ENCODE measurements at places on chromosomes 13 and 19.
A peak's percentile ranks its signal among the peaks of the same experiment; 100 is the strongest.

DNA sequence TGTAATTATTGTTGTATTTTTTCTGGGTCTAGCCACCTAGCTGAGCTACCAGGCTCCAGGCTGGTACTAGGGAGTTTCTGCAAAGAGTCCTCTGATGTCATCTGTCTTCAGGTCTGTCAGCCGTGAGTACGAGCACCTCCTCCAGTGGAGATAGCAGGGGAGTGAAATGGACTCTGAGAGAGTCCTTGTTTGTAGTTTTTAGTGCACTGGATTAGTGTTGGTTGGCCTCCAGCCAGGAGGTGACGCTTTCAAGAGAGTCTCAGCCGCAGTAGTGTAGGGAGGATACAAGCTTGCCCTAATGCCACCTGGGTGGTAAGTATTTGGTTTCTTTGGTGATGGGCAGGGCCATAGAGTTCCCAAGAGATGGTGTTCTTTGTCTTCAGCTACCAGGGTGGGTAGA, 384.8 kb downstream of the SLC7A1 start:
- H3K36me3 ChIP-seq = no peaks in the 10 kb centered on the region
- no peaks in the 10 kb centered on the region for H3K4me1 ChIP-seq
- DNase-seq = no peak
- H3K27ac ChIP-seq = no peak overlapping the region

- peaks cover 2% of the 10 kb centered on the region for H3K27me3 ChIP-seq
- no peaks in the 10 kb centered on the region for H3K36me3 ChIP-seq
- H3K27ac ChIP-seq = no peak within 1 kb of the TSS
- peak within 1 kb of the TSS; percentile 15 for H3K4me3 ChIP-seq
These were observed at the start of gene FLT1 for GRCh38 chr13:28494778-28495537. TSS of gene FLT1 (minus strand) at chr13:28495128. CDS start at chr13:28494843, 285 bp downstream.

GRCh38 chr13:38763446-38764381, 76.8 kb downstream of the FREM2 start:
- H3K36me3 ChIP-seq = no peaks in the 10 kb centered on the region
- H3K27ac ChIP-seq = no peak overlapping the region
- no peaks in the 10 kb centered on the region for H3K27me3 ChIP-seq
- H3K4me3 ChIP-seq = no peak overlapping the region

- no peaks in the 10 kb centered on the region for H3K4me1 ChIP-seq
- peaks cover 28% of the 10 kb centered on the region for H3K27me3 ChIP-seq
- no peak overlapping the region for H3K4me3 ChIP-seq
- H3K27ac ChIP-seq = no peak overlapping the region
- H3K36me3 ChIP-seq = no peaks in the 10 kb centered on the region
These were observed 7.4 kb upstream of the SIGLEC11 start for GRCh38 chr19:49968279-49968922.

GRCh38 chr19:46537136-46538097, 41.8 kb upstream of the PNMA8B start:
- no peaks in the 10 kb centered on the region for H3K36me3 ChIP-seq
- H3K27me3 ChIP-seq = peaks cover 11% of the 10 kb centered on the region
- no peak overlapping the region for H3K4me3 ChIP-seq

DNA sequence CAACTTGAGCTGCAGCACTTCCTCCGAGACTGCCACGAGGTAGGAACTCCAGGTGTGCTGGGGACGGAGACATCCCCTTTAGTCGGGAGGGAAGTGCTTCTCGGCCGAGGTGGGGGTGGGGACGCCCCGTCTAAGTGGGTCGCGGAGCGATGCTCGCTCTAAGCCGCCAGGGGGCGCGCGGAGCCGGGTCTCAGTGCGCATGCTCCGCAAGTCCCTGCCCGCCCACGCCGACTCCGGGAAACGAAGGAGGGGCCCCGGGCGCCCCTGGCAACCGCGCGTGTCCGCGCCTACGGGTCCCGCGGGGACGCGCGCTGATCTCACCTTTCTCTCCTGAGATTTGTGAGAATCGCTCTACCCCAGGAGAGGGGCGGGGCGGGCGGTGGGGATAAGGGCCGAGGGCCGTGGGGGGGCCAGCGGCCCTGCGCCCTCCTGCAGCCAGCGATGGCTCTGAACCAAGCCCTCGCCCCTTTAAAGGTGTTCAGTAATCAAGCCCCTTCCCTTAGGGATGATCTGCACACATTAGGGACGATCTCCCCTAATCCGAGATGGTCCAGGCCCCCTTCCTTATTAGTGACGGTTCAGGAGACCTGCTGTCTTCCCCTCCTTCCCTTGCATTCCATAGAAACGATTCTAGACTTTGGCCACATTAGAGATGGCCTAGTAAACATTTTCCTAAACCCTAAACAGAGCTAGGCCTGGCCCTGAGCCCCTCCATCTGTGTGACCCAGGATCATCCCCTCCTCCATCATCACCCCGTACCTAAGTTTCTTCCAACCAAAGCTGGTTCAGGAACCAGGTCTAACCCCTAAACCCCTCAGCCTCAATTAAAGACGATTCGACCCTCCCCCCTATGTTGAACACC, 47.3 kb upstream of the SHKBP1 start:
- DNase-seq = peak; percentile 88
- H3K27me3 ChIP-seq = peaks cover 44% of the 10 kb centered on the region
- peak overlapping the region; percentile 52 for H3K4me3 ChIP-seq
- no peak overlapping the region for H3K27ac ChIP-seq

DNA sequence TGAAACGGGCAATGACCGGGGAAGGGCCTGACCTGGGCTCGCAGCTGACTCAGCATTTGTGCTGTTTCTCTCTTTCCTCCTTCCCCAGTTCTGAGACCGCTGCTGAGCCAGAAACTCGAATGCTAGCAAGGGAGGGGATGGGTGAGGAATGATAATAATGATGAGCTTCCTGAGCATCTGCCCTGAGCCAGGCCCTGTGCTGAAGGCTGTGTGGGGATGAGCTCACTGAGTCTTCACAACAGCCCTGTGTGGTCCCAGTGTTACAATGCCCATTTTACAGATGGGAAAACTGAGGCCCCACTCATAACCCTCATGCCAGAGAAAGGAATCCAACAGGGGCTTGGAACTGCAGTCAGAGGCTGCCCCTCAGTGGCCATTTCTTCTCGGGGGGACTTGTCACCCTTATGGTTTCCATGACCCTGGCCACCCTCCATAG, 8.1 kb downstream of the SULT2B1 start:
- no peak for DNase-seq
- H3K27me3 ChIP-seq = peaks cover 37% of the 10 kb centered on the region
- H3K36me3 ChIP-seq = no peaks in the 10 kb centered on the region

DNA sequence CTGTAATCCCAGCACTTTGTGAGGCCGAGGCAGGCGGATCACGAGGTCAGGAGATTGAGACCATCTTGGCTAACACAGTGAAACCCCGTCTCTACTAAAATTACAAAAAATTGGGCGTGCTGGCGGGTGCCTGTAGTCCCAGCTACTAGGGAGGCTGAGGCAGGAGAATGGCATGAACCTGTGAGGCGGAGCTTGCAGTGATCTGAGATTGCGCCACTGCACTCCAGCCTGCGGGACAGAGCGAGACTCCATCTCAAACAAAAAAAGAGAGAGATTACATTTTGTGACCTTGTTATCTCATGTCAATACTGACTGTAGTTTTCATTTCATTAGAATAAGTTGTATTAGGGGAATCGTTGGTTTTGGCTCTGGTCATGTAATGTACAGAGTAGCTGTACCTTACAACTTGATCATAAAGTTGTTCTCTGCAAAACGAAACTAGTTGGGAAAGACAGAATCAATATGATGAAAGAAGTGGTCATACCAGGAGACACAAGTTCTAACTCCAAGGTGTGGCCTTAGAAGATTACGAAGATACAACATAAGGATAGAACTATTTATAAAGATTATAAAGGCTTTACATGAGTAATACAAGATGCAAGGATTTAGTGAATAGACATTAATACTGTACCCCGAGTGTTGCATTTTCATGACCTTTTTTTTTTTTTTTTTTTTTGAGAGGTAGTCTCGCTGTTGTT, 15.3 kb downstream of the TMEM38A start:
- no peak for DNase-seq
- no peaks in the 10 kb centered on the region for H3K4me1 ChIP-seq
- peaks cover under 1% of the 10 kb centered on the region for H3K36me3 ChIP-seq
- no peak overlapping the region for H3K4me3 ChIP-seq
